Lower leg skin (tissue), 4 donors: ENCODE measurements at places on chromosomes 5 and 9. TPM values are rescaled to one million over a fixed set of nuclear protein-coding genes. Genes with fewer than 3 reads are reported as not detected.

C9orf50 gene
- not detected for total RNA-seq

GPR150 gene
- 0.49 TPM for total RNA-seq

DNA sequence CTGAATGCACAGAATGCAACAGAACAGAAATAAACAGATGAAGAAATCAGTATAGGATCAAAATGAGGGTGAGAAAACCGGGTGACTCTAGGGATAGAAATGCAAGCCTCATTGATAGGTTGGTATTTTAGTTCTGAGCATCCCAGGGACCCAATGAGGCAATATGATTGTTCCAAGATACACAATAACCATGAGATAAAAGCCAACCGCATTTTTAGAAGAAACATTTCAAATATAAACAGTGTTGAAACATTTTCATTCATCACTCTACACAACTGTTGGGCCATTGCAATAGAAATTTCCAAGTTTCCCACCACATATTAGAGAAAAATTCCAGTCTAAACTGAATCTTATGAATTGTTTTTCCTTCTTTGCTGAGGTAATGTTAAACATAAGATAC lies 452.3 kb upstream of the PTGER4 start:
- no peak for DNase-seq

DNA sequence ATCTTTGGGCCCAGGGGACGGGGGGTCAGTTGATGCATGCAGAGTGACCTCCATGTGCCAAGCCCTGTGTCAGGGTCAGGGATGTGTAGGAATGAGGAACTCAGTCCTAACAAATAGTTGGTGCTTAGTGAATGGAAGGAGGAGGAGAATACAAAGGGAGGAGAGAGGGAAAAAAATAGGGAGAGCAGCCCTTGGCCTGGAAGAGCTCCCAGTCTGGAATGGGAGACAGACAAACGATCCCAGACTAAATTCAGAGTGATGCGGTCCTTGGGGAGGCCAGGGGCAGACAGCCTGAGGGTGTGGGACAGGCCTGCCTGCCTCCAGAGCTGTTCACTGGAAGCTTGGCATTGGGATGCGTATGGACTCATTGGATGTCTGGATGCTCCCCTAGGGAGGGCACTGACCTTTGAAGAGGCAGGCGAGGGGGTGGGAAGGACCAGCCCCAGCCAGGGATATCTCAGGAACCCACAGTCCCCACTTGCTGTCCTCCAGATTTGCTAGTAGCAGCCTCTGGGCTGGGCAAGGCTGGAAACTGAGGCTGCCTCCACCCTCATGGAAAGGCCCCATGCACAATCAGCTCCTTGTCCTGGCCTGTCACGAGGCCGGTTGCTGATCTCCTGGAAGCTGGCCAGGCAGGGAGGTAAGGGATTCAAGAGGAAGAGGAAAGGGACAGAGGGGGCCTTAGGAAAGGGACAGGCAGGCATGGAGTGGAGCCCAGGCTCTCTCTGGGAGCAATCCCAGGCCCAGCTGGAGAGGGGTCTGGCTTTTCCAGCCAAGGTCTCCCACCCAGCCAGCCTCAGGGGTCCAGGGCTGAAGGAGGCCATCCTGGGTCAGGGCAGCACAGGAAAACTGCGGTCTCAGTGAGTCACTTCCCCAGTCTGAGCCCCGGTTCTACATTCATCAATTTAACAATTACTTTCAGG lies 69.0 kb upstream of the GGTA1 start:
- DNase-seq, result no peak

DNA sequence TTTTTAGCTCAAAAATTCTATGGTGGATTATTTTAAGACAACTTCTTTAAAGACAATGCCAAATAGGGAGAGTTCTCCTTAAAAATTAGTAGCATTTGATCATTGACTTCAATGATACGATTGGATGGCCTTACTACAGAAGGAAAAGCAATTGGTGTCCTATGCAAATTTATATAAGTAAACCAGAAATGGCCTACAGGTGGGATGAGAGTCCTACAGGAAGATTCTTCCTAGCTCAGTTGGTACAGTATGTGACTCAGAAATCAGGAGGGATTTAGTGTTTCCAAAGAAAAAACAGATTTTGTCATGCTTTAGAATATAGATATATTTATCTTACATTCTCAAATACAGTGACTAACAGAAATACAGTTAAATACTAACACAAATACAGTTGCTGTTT lies 6.5 kb downstream of the ANKRA2 start:
- no peak for DNase-seq

- DNase-seq, result no peak
Observed at GRCh38 chr5:151077419-151077818, 3.4 kb downstream of the TNIP1 start.

DNA sequence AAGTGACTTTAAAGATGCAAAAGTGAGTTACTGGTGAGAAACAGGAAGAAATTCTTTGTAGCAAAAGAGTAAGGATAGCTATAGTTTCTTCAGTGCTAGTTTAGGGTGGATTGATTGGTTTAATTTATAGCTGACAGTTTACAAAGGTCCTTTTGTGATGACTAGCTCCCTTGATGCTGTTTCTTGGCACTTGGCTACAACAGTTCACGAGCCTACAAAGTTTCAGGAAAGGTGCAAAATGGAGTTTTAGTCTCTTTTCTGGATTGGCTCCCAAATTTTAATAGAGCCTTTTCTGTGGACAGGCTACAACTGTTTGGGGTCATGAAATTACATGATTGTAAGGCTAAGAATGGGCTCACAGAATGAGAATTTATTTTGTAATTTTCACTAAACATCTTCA lies 40.9 kb upstream of the BNIP1 start:
- no peak for DNase-seq

DNA sequence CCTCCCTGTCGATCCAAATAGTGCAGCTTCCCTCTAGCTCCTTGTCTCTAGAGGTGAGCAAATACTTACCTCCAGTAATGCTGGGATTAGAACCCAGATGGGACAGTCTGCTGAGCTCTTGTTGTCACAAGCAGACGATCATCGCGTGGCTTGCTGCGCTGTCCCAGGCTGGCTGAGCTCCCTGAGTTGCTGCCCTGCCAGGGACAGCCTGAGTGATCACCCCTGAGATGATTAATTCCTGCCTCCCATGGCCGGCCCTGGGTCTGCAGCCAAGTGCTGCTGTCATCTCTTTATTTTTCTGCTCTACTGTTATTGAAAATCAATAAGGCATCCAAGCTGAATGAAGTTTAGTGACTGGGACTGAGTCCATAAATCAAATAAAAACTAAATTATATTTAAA lies 94.0 kb upstream of the ALDH1B1 start:
- DNase-seq, result peak; percentile 46

- peak; percentile 64 for DNase-seq
Observed at GRCh38 chr9:104872656-104873488, 55.1 kb downstream of the ABCA1 start.

DNA sequence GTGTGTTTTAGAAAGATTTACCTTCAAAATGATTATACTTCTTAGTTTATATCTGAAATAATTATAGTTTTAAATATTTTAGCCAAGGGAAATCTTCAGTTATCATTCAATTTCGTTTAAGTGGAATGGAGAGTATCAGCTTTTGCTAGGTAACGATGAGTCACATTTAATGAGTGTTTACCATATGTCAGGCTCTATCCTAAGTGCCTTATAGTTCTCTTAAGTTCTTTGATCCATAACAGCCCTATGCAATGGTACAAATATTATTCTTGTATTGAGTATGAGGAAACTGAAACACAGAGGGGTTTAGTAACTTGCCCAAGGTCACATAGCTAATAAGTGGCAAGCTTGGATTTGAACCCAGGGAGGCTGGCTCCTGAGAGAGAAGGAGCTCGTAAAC lies 37.5 kb upstream of the SHB start:
- no peak for DNase-seq

- no peak for DNase-seq
Observed at GRCh38 chr5:33346534-33346933, 94.2 kb upstream of the TARS1 start.

GRCh38 chr5:34648840-34649158 lies 7.3 kb upstream of the RAI14 start:
- DNase-seq, result no peak
